ENCODE measurements at places on chromosomes 1 and 21. TPM values are rescaled to one million over a fixed set of nuclear protein-coding genes. Genes with fewer than 3 reads are reported as not detected.

The SCYL3 gene
- total RNA-seq = 10.0 TPM

The IGSF21 gene
- not detected for total RNA-seq

The MRPS15 gene
- 41.0 TPM for total RNA-seq

The AUNIP gene
- 0.30 TPM for total RNA-seq

The TRIM46 gene
- 5.2 TPM for total RNA-seq

The PGLYRP3 gene
- total RNA-seq = not detected

The TNFRSF9 gene
- 0.07 TPM for total RNA-seq

The FAM43B gene
- 0.13 TPM for total RNA-seq

The OR2T29 gene
- total RNA-seq = not detected

The GNPAT gene
- total RNA-seq = 53.9 TPM

The SLC2A5 gene
- total RNA-seq = 25.9 TPM

The KMO gene
- total RNA-seq = 0.33 TPM

The OLIG2 gene
- total RNA-seq = not detected

Measured in smooth muscle cell of the pulmonary artery (primary cell).